ENCODE measurements at places on chromosomes 3 and 15.

GRCh38 chr3:63656786-63657185 lies 4.3 kb downstream of the SNTN start:
- DNase-seq, result no peak

- DNase-seq, result no peak
These were observed 38.4 kb upstream of the TRAK1 start for GRCh38 chr3:42052484-42053351.

- DNase-seq, result no peak
These were observed 540 bp upstream of the HHATL start for GRCh38 chr3:42702982-42703694.

DNA sequence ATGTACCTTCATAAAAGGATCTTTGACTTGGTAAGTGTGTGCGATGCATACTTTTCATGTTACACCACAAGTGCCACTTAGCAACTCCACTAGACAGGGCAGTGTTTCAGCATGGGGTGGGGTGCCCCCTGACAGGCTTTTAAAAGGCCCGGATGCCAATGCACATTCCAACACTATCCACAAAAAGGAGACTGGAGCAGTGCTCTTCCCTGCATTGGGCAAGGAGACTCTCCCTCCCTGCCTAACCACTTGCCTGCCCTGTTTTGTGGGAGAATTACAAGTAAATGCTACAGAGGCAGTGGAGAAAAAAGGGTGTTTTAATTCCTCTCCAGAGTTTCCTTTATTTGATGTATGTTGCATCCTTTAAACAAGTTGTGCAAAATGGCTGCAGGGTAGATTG lies 1.7 kb upstream of the RARB start:
- no peak for DNase-seq

DNA sequence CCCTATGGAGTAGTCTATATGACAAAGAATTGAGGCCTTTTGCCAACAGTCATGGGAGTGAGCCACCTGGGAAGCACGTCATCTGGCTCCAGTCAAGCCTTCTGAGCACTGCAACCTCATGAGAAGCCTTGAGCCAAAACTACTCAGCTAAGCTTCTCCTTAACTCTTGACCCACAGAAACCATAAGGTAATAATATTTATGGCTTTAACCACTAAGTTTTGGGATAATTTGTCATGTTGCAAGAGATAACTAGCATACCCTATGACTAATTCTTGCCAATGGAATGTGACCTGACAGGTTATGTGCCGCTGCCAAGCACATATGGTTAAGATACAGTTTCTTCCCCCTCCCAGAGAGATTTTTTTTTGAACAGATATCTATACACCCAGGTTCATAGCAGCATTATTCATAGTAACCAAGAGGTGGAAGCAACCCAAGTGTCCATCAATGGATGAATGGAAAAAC lies 11.8 kb upstream of the SLC6A11 start:
- no peak for DNase-seq

- DNase-seq, result no peak
These were observed 63.7 kb downstream of the LRCH3 start for GRCh38 chr3:197854596-197855343.

DNA sequence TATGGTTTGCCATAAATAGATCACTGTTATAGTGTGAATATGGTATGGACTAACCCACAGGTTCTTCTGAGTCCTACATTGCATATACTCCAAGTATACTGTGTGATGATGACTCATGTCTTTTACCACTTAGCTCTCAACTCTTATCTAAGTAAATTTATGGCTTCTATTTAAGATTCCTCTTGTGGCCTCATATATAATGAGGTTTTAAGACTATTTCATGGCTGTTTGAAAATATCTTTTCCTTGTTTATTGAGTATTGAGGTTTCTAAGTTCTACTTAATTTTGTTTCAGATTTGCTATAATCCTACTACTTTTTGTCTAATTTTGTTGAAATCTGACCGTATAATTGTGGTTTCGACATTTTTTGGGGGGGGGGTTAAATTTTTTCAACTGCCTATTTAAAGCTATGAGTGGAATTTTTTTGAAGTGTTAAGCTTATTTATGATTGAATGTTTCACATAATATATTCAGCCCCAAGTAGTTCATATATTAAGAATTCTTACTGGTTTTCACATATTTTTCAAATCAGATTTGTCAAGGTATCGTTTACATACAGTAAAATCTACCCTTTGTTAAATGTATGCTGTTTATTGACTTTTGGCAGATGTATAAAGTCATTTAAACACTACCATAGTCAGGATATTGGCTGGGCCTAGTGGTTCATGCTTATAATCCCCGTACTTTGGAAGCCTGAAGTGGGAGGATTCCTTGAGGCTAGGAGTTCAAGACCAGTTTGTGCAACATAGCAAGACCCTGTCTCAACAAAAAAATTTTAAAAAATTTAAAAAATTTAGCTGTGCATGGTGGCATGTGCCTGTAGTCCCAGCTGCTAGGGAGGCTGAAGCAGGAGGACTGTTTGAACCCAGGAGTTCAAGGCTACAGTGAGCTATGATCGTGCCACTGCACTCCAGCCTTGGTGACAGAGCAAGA lies 11.7 kb downstream of the SLC25A36 start:
- DNase-seq, result no peak

Data from stimulated activated CD8-positive, alpha-beta memory T cell treated with anti-CD3 and anti-CD28 coated beads, Interleukin-15, amount 100 ng/mL, for 4 hours (primary cell).